ENCODE measurements at places on chromosomes 16 and 17.
A peak's percentile ranks its signal among the peaks of the same experiment; 100 is the strongest.

DNA sequence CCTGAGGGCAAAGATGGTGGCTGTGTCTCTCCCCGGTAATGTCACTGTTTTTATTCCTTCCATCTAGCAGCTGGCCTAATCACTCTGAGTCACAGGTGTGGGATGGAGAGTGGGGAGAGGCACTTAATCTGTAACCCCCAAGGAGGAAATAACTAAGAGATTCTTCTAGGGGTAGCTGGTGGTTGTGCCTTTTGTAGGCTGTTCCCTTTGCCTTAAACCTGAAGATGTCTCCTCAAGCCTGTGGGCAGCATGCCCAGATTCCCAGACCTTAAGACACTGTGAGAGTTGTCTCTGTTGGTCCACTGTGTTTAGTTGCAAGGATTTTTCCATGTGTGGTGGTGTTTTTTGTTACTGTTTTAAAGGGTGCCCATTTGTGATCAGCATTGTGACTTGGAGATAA, 5.5 kb upstream of the RAPGEFL1 start:
- no peak for DNase-seq

DNA sequence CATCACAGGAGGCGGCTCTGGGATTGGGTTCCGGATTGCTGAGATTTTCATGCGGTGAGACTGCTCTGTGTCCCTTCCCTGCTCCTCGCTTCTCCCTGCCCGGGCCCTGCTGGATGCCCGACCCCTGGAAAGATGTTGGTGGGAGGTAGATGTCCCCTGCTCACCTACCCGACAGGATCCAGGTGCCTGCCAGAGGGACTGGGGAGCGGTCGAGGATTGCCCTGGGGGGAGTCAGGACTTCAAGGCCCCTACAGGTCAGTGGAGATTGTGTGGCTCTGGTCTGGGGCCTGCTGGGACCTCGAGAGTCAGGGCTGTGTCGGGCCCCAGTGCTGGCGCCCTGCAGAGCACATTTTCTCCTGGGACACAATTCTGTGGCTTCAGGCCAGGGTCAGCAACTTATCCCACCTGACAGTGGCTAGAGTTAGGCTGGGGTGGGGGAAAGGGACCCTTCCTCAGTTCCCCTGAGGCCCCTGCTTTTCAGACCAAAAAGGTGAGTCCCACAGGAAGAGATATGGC, 3.3 kb downstream of the DECR2 start:
- DNase-seq: no peak

- peak; percentile 85 for DNase-seq
These were observed 3.1 kb downstream of the ITPRIPL2 start for GRCh38 chr16:19116711-19117449.

- peak; percentile 61 for DNase-seq
These were observed 1.0 kb downstream of the KIFC3 start for GRCh38 chr16:57801098-57801808.

- DNase-seq: no peak
These were observed 104.5 kb downstream of the SNX29 start for GRCh38 chr16:12081048-12081404.

GRCh38 chr17:72538901-72539352, 418.1 kb downstream of the SOX9 start:
- DNase-seq: no peak

GRCh38 chr16:57620335-57621231, 7.8 kb upstream of the ADGRG1 start:
- DNase-seq: peak; percentile 91

- DNase-seq: peak; percentile 27
These were observed at the start of gene P2RX5 for GRCh38 chr17:3695723-3696411. TSS of gene P2RX5 (minus strand) at chr17:3696155. CDS start at chr17:3696005, 150 bp downstream.

GRCh38 chr16:51024703-51025102, 126.4 kb downstream of the SALL1 start:
- DNase-seq: no peak

DNA sequence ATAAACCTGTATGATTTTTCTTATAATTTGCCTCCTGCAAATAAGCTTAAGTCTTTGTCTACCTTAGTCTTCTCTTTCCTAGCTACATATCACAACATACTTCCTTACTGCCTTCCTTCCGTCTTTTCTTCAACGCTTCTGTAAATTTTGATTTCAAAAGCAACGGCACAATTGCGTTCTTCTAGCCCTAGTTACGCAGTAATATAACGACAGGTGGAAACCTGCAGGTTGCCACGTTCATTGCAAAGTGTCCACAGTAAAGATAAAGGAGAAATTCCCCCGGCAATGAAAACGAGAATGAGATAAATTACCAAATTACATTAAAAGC, 546 bp upstream of the PSMD7 start:
- no peak for DNase-seq

DNA sequence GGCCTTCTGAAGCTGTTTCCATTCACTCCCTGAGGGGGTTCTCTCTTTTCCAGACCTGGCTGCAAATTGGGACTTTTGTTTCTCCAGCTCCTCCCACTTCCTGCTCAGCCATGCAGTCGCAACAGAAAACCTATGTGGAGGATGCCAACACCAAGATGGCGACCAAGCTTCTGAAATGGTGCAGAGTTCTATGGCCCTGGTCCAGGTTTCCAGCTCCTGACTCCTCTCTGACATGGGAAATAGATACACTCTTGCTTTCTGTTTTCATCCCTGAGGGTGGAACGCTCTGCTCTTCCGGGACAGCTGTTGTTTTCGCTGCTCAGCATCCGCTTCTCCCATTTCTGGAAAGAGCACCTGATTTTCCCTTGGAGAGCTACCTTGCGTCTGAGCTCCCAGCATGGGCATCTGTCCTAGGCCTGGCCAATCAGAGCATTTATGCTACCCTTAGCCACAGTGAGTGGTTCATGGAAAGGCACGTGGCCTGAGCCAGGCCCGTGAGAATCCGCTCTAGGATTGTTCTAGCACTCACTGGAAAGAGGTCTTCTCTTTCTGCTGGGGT, 8.1 kb downstream of the GPRC5B start:
- DNase-seq: no peak

GRCh38 chr17:82097184-82097918, 685 bp downstream of the FASN start:
- peak; percentile 35 for DNase-seq

DNA sequence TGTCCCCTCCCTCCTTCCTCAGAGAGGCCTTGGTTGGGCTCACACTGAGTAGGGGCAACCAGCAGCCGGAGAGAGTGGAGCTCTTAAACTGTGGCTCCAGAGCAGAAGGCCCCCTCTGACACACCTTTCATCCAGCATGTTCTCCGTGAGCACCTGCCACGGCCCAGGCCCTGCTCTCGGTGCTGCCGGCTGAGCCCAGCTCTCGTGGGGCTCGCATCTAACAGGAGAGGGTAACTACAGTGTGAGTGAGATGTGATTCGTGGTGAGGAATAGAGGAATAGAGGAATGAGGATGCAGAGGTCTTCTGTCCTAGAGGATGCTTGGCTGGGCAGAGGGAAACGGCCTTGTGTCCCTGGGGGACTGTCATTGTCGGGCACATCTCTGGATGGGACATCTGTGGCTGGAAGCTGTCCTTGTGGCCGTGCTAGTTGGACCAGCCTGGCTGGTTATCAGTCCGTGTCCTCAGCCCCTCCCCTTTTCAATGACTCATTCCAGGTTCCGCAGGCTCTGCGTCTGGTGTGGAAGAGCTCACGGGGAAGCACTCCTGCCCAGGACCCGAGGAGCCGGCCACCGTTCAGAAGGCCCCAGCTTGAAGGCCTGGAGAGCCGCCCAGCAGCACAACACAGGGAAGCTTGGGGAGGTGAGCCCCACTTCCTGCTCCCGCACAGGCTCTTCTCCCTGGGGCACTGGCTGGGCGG, 11.9 kb upstream of the DNASE1 start:
- DNase-seq: peak; percentile 84

GRCh38 chr17:73064084-73064938, 28.2 kb downstream of the SLC39A11 start:
- DNase-seq: no peak

DNA sequence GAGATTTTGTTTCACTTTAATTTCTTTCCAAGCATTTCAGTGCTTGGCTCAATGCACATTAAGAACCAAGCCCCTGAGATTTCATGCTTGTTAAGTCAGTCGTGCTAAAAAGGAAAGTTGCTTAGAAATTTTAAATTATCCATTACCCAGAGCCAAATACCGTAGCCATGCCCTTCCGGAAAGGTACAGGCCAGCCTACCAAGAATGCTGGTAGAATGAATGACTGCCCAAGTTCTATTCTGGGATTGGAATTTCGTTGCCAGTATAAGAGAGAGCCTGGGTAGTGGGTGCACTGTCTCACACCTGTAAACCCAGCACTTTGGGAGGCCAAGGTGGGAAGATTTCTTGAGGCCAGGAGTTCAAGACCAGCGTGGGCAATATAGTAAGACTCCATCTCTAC, 194.0 kb downstream of the KATNIP start:
- DNase-seq: no peak

- DNase-seq: no peak
These were observed 4.3 kb downstream of the ZFP1 start for GRCh38 chr16:75152635-75153034.

- no peak for DNase-seq
These were observed 208.3 kb upstream of the SALL1 start for GRCh38 chr16:51359141-51359955.

DNA sequence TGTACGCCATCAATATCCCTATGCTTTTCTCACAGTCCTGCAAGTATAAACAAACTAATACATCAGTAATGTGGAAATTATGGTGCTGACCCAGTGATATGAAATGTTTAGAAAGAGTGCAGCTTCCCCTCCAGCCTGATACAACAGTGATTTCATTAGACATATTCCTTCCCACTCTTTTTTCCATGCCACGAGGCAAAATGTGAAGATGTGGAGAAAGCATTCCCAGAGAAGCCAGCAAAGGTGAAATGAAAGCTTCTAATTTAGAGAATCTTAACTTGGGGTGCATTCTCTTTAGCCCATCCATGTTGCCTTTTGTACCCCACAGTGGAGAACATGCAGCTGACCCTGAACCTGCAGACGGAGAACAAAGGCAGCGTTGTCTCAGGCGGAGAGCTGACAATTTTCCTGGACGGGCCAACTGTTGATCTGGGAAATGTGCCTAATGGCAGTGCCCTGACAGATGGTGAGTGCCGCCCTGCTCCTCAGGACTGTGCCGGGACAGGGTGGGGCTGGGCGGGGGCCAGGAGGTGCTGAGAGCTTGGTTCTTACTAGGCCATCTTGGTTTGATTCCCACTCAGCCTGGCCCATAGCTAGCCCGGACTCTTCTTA, 77.8 kb downstream of the WWP2 start:
- DNase-seq: no peak

DNA sequence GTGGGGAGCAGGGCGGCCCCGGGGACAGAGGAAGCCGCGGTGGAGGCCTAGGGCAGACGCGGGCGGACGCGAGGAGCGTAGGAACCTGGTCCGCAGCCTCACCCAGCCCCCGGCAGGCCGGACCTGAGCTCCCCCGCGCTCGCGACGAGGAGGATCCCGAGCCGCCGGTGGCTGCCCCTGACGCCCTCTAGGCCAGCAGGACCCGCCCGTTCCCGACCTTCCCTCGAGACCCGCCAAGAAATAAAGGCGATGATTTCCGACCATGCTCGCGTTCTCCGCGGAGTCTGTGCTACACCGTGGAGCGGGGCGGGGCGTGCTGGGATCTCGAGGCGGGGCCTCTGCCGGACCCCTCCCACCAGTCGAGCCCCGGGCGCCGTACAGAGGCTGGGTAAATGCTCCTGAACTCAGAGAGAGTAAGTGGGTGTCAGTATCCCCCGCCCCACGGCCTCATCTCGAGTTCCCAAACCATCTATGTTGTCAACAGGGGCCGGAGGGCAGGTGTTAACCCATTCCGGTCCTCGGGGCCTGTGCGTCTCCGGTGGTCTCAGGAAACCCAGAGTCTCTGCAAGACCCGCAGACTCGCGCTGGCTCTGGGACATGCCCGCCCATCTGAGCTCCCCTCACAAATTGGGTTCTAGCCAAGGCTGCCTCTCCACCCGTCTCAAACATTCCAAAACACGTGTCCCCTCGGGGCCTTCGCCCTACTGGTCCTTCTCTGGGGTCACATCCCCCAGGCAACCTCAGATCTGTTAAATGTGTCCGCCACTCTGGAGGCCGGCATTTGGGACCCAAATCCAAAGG, 13.7 kb downstream of the SYCE1L start:
- peak; percentile 68 for DNase-seq

DNA sequence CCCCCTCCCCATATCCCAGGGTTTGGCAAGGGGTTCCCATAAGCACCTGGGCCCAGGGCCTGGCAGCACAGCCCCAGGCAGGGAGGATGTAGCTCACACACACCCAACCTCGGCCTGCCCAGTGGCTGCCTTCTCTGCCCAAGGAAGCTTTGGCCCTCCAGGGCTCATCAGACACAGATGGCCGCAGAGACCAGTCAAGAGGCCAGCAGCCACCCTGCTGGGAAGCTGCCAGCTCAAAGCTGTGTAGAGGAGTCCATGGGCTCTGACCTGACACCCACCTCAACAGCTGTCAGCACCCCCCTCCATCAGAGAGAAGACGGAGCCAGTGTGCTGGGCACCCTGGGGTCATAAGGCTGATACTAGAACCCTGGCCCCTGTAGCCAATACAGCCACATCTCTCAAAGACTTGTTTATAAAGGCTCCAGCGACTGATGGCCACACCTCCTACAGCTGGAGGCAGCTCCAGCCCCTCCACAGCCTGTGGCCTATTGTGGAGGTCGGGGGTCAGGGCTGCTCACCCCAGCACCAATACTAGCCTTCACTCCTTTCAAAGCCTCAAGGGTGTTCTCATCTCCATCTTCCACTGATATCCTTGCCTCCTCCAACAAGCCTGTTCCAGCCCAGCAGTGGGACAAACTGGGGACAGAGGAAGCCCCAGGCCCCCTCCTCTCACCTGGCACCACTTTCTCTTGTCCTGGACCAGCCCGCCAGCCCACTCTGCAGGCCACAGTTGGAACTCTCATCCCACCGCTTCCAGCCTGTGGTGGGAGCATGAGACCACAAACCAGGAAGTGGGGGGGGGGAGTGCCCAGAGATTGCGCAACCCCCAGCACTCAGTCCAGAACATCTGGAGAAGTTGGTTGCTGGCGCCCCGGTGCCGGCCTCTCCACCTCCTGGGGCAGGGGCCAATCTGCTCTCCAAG, 2.2 kb upstream of the MPG start:
- DNase-seq: peak; percentile 41

GRCh38 chr16:30340621-30341020, 14.5 kb downstream of the CD2BP2 start:
- no peak for DNase-seq
